Osteoblast (primary cell): ENCODE measurements at places on chromosomes 3 and 15. TPM values are rescaled to one million over a fixed set of nuclear protein-coding genes. Genes with fewer than 3 reads are reported as not detected.

MAP6D1 gene
- 0.59 and 2.2 TPM in 2 replicates for total RNA-seq

RSL24D1 gene
- total RNA-seq = 110 and 118 TPM in 2 replicates

TMC3 gene
- total RNA-seq = not detected in 2 replicates

SMCO1 gene
- not detected in 2 replicates for total RNA-seq

DNA sequence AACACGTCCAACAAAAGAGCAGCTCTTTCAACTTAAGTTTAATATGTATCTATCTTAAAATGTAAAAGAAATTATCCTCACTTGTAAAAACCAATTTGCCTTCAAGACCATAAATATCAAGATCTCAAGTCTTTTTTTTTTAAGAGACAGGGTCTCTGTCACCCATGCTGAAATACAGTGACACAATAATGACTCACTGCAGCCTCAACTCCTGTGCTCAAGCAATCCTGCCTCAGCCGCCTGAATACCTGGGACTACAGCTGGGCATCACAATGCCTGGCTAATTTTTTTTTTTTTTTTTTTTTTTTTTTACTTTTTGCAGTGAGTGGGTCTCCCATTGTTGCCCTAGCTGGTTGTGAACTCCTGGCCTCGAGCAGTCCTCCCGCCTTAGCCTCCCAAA, 26.0 kb downstream of the ACAP2 start:
- no peak for DNase-seq

DNA sequence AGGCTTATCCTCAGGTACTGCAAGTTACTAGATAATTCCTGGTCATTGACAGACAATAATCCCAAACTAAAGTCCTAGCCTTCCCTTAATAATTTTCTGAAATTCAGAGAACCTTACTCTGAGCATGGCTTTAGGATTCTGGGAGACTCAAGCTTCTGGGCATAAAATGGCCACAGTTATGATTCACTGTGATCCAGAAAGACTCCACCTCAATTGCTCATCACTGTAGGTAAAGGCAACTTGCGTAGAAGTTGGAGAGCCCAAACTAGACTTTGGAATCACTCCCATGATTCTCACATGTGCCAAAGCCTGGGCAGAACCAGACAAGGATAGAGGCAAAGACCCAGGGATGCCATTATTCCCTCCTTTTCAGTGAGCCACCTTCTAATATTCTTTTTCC, 195.3 kb downstream of the OSBPL10 start:
- no peak for DNase-seq

DNA sequence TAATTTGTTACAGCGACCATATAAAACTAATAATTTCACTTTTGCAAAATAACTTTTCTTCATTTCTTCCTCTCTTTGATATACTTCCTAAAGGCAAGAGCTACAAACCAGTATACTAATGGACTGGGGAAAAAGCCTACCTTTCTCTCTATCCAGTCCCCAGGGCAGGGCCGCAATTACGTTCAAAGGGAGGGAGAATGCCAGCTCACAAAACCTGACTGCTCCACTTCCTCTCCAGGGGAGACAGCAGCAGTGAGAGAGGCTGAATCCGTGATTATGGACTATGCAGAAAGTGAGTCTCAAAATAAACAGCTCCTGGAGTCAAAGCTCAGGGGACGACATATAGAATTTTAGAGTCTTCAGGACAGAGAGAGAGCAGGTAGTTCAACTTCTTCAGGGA, 126.9 kb upstream of the HES1 start:
- no peak for DNase-seq

- DNase-seq = no peak
Measured at GRCh38 chr3:61200270-61200669, 51.0 kb downstream of the FHIT start.

- peak; percentile 87 for DNase-seq
Measured at GRCh38 chr3:10142707-10143560, 1.4 kb downstream of the VHL start.

GRCh38 chr3:178520451-178520850, 15.8 kb upstream of the KCNMB2 start:
- DNase-seq = no peak

GRCh38 chr15:40871749-40872617, 2.1 kb downstream of the RHOV start:
- no peak for DNase-seq

GRCh38 chr3:193842832-193843473, 249.9 kb downstream of the OPA1 start:
- DNase-seq = no peak
